ENCODE measurements at places on chromosomes 12 and 14.

DNA sequence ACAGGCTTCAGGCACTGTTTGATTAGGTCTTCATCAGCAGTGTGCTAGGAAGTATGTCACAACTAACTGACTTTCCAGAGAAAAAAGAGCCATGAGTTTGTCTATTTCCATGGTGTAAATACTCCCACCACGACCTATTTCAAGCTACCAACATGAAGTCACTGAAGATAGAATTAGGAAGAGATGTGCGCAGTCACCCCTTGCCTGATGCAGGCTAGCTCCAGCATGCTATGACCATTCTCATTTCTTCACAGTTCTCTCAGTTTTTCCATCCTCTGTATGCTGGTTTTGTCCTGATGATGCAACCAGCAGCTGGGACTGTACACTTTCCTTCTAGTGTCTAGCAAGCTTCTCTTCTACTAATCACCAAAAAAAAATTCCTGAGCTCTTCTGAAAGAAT, 191.6 kb upstream of the NUDT4 start:
- no peak for DNase-seq

GRCh38 chr12:99343960-99344359, 303.6 kb upstream of the GARIN6 start:
- no peak for DNase-seq

DNA sequence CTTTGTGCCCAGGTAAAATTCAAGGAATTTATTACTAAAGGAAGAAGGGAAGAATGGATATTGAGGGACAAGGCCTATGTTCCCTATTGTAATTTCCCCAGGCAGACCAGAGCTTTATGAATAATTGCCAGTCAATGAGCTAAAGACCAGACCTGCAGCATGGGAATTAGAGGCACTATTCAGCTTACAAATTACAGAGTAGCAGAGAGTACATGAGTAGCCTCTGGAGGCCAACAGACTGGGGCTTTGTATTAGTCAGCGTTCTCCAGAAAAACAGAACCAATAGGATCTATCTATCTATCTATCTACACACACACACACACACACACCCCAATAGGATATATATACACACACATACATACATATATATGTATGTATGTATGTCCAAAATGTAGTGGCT, 120.0 kb upstream of the RPH3A start:
- DNase-seq = no peak

GRCh38 chr14:94143239-94143638, 13.8 kb upstream of the IFI27L2 start:
- DNase-seq = no peak

DNA sequence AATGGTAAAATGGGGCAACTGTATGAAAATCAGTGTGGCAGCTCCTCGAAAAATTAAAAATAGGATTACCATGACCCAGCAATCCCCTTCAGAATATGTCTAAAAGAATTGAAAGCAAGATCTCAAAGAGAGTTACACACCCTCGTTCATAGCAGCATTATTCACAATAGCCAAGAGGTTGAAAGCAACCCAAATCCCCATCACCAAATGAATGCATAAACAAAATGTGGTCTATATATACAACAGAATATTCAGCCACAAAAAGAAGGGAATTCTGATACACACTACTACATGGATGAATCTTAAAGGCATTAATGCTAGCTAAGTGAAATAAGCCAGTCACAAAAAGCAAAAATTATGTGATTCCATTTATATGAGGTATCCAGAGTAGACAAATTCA, 27.2 kb downstream of the RAD52 start:
- no peak for DNase-seq

- no peak for DNase-seq
Measured at GRCh38 chr12:54033106-54033979, 493 bp downstream of the HOXC5 start.

GRCh38 chr12:99476956-99477355, 170.6 kb upstream of the GARIN6 start:
- DNase-seq = no peak

GRCh38 chr14:51424561-51425251, 184.7 kb downstream of the TMX1 start:
- no peak for DNase-seq

- no peak for DNase-seq
Measured at GRCh38 chr12:79023784-79024183, 159.2 kb downstream of the SYT1 start.

DNA sequence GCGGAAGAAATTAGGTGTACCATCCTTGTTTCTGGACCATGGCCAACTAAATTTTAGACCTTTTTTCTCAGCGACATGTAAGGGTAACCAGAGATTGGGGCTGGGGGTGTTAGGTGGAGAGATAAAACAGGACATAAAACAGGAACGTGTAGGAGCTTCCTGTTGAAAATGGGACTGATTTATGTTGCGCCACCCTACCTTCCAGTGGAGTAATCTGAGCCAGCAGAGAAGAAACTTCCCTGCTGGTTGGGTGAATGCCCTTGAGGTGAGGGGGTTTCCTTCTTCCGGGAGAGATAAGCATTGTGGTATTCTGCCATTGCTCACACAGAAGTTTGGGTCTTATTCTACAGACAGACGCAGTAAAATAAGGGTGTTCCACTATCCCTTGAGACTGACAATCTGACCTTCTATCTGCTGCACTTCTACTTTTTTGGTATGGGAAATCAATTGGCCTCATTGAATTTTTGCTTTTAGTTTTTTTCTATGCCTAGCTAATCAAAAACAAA, 417.6 kb downstream of the PCNX1 start:
- peak; percentile 3 for DNase-seq
